Upper lobe of right lung (tissue), 1 donor: ENCODE measurements at places on chromosomes 3 and 15. TPM values are rescaled to one million over a fixed set of nuclear protein-coding genes. Genes with fewer than 3 reads are reported as not detected.

COL7A1 gene
- 3.7 TPM for total RNA-seq

DNA sequence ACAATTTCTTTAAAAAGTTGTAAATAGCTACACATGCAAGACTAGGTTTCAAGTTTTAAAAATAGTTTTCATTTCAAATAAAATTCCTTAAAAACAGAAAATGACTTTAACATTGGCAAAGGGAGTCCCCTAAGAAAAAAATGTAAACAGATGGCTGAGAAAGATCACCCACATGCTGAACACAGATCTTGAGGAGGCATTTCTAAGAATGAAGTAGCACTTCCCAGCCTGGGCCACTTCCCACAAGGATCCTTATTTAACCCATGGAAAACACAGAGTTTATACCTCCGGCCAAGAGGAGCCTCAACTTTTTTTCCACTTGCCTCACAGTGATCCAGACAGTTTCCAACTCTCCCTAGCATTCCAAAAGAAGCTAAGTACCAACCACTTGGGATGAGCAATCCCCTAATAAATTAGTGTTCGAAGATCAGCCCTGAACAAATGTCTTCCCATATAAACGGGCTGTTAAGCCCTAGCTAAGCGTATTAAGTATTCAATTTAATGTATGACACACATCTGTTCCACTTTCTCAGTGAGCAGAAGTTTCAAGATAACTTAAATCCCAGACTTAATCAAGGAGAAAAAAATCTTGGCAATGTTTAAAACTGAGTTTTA, 61.4 kb downstream of the GADL1 start:
- H3K36me3 ChIP-seq, result no peaks in the 10 kb centered on the region
- H3K27ac ChIP-seq, result no peak overlapping the region
- DNase-seq, result no peak
- no peak overlapping the region for H3K4me3 ChIP-seq
- H3K27me3 ChIP-seq, result no peaks in the 10 kb centered on the region

GRCh38 chr3:79517766-79518413, 249.9 kb downstream of the ROBO1 start:
- H3K27me3 ChIP-seq, result no peaks in the 10 kb centered on the region
- H3K4me1 ChIP-seq, result no peaks in the 10 kb centered on the region
- H3K27ac ChIP-seq, result no peak overlapping the region
- DNase-seq, result no peak

GRCh38 chr15:81311752-81312464, 12.0 kb downstream of the STARD5 start:
- peak overlapping the region; percentile 75 for H3K27ac ChIP-seq
- no peak overlapping the region for H3K4me3 ChIP-seq
- peaks cover 35% of the 10 kb centered on the region for H3K36me3 ChIP-seq
- H3K27me3 ChIP-seq, result no peaks in the 10 kb centered on the region

GRCh38 chr3:100003609-100004503, 110.4 kb downstream of the FILIP1L start:
- peaks cover 13% of the 10 kb centered on the region for H3K4me1 ChIP-seq
- no peak overlapping the region for H3K4me3 ChIP-seq
- no peaks in the 10 kb centered on the region for H3K27me3 ChIP-seq
- DNase-seq, result no peak
- no peak overlapping the region for H3K27ac ChIP-seq

SLC2A2 gene
- total RNA-seq, result not detected

- no peak overlapping the region for H3K27ac ChIP-seq
- no peaks in the 10 kb centered on the region for H3K36me3 ChIP-seq
- H3K4me1 ChIP-seq, result peaks cover 7% of the 10 kb centered on the region
- peak; percentile 47 for DNase-seq
Measured at GRCh38 chr3:102189956-102190723, 244.7 kb upstream of the ZPLD1 start.

KLHL40 gene
- not detected for total RNA-seq
